CD8-positive, alpha-beta T cell (primary cell): ENCODE measurements at places on chromosomes 2 and 18.

DNA sequence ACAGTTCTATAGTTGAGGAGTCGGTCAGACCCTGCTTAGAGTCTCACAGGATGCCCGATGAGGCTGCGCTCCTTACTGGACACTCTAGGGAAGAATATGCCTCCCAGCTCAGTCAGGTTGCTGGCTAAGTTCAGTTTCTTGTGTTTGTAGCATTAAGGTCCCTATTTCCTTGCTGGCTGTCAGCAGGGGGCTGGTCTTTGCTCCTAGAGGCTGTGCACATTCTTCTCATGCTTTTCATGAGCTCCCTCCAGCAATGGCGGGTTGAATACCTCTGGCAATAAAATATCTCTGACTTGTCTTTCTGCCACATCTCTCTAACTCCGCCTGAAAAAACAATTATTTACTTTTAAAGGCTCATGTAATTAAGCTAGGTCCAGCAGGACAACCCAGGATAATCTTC is 79.4 kb upstream of the DNAJC10 start:
- DNase-seq = no peak

DNA sequence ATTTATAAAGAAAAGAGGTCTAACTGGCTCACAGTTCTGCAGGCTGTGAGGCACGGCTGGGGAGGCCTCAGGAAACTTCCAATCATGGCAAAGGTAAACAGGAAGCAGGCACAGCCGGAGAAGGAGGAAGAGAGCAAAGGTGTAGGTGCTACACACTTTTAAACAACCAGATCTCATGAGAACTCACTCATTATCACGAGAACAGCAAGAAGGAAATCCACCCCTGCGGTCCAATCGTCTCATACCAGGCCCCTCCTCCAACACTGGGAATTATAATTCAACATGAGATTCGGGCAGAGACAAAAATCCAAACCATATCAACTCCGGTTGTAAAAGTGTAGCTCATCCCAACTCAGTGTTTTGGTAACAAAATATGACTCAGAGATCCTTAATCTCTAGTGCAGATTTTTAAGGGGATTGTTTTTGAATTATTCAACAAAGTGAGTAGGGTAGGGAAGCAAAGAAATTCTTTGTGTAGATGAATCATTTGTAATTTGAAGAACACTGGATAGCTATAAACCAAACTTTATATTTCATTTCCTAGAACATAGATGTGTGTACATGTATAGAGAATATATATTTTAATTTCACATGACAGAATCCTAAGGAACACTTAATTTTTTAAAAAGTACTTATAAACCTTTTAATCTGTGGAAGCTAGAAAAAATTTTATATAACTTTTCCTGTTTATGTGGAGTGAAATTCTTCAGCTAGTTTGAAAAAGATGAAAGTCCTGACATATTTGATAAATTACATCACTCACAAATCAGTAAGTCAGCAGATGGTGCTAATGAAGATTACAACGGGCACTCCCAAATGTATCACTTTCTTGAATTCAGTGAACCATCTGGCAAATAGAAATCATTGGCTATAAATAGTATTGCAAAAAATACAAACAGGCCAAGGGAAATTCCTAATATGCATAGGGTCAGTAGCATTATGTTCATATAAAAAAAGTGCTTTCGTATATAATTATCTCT is 130.1 kb downstream of the OLA1 start:
- no peak for DNase-seq

DNA sequence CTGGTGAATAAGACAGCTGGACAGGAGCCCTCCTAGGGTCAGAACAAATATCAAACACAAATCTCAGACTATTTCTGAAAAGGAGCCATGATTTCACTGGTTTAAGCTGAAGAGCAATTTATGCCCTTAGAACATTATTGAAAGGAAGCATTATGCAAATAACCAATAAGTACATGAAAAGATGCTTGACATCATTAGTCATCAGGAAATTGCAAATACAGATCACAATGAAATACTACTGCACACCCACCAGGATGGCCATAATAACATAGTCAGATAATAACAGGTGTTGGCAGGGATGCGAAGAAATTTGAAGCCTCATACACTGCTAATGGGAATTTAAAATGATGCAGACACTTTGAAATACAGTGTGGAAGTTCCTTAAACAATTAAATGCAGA is 176.4 kb upstream of the RAB6C start:
- no peak for DNase-seq

DNA sequence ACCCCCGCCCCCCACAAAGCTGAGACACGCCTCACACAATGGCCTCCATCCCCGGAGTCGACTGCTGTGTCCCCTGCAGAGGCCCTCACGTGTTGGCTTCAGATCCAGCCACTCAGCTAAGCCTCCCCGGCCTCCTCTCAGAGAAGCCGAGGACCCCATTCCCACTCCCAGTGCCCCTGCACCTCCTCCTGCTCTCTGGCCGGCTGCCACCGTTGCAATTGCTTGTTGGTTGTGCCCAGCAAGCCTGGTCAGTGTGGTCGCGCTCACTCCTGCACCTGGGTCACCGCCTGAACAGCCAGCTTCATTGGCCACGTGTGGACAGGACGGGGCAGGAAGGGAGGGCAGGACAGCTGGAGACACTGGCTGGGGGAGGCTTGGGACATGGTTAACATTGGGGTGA is 191.5 kb upstream of the SALL3 start:
- no peak for DNase-seq

GRCh38 chr2:101995804-101996203 is 4.0 kb downstream of the IL1R2 start:
- no peak for DNase-seq

- DNase-seq = no peak
Measured at GRCh38 chr2:118372886-118373830, 284.9 kb downstream of the INSIG2 start.
